ENCODE measurements at places on chromosomes 1 and 21.

GRCh38 chr1:93083979-93084378 lies 4.9 kb downstream of the MTF2 start:
- no peak for DNase-seq

DNA sequence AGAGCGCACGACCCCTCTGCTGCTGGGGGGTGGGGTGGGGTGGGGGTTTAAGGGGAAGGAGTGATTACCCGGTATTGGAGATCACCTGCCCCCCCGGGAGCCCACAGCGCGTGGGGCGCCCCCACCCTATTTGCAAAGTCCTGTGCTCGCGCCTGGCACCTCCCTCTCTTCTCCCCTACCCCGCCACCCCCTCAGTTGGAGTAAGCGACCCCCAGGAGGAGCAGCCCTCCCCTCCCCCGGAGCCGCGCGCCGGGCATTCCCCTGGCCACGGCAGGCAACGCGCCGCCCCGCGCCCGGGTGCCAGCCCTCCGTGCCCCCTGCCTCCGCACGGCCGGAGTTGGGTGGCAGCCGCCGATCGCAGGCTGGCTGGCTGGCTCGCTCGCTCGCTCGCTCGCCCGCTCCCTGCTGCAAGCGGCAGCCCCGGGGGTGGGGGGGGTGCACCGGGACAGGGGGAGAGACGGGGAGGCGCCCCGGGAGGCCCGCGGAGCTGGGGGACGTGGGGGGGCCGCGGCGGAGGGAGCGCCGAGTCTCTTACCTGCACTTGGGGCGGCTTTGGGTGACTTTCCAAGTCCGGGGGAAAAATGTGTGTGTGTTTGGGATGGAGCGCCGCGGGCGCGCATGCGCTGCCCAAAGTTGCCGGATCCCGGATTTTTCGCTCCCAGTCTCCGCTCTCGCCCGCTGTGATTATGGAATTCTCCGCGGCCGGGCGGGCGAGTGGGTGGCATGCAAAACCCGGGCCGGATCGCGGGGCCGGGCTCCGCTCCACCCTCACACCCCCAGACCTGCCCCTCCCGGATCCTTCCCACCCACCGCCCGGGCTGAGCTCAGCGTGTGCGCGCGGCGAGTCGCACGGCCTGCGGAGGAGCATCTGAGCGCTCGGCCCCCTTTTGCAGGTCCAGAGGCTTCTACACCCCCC lies at the start of gene CASZ1:
CASZ1 (minus strand) TSS at position 618 of the 916 bp plus-strand sequence. CDS start 102,757 bp downstream, outside the sequence.
- DNase-seq: peak; percentile 12

GRCh38 chr1:110864287-110864686 lies 8.7 kb upstream of the CD53 start:
- DNase-seq: no peak

GRCh38 chr1:229237320-229237719 lies 33.6 kb upstream of the RAB4A start:
- no peak for DNase-seq

DNA sequence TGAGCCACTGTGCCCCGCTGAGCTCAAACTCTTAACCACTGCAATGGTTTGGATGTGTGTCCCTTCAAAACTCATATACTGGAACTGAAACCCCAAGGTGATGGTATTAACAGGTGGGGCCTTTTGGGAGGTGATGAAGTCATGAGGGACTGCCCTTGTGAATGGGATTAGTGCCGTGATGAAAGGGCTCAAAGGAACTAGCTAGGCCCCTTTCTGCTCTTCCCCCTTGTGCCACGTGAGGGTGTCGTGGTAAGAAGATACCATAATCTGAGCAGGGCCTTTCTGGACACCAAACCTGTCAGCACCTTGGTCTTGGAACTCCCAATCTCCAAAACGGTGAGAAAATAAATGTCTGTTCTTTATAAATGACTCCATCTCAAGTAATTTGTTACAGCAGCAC lies 45.5 kb upstream of the SPOCD1 start:
- DNase-seq: no peak

DNA sequence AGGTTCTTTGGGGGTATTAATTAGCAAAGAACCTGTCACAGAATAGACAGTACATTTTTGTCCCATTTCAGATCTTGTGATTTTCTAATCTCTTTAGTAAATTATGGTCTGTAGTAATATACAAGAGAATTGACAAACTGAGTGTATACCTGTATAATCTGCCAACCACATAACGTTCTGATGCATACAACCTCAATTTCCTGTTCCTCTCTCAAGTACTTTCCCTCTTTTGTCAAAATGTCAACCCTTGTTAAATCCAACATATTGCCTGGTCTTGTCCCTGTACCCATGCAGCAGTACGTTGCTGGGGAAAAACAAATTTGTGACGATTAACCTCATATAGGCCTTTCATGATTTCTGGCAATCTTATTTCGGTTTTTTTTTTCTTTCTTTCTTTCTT lies 1.1 kb downstream of the ARV1 start:
- DNase-seq: no peak

GRCh38 chr1:12279003-12279402 lies 49.2 kb downstream of the VPS13D start:
- no peak for DNase-seq

DNA sequence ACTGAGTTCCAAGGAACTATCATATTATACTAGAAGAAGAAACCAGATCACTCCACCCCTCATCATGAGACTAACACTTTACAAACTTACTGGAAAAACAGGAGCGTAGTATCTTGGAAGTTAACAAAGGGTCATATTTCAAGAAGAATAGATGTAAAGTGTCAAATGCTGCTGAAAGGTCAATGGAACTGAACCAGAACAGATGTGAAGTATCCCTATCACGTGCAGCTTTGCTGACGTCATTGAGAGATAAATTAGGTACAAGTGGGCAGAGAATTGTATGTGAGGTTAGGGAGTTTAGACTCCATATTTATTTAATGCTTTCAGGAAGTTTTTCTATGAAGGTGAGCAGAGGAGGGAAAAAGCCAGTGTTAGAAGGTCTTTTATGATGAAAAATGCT lies 483.0 kb downstream of the NCAM2 start:
- DNase-seq: no peak

- no peak for DNase-seq
Observed at GRCh38 chr1:164635059-164635802, 76.2 kb downstream of the PBX1 start.

DNA sequence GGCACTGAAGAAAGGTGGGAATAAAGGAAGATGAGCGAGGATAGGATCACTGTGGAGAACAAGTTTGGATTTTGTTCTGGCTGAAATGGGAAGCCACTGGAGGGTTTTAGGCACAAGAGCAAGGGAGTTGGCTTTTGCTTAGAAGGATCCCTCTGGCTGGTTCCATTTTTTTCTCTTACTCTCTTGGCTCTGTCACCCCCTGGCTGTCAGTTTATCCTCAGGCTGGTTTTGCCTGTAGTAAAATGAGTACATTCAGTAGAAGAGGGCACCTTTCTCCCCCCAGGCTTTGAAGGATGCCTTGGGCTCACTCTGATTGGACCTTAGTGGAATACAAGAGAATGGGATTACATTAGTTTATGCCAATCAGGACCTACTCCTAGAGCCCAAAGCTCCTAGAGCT lies 17.1 kb downstream of the CACHD1 start:
- no peak for DNase-seq

GRCh38 chr1:156268336-156268735 lies 14.3 kb downstream of the SMG5 start:
- no peak for DNase-seq

- DNase-seq: no peak
Observed at GRCh38 chr1:42214447-42214871, 49.9 kb upstream of the GUCA2A start.

GRCh38 chr1:80036690-80037432 lies 1030.3 kb upstream of the ADGRL4 start:
- no peak for DNase-seq

DNA sequence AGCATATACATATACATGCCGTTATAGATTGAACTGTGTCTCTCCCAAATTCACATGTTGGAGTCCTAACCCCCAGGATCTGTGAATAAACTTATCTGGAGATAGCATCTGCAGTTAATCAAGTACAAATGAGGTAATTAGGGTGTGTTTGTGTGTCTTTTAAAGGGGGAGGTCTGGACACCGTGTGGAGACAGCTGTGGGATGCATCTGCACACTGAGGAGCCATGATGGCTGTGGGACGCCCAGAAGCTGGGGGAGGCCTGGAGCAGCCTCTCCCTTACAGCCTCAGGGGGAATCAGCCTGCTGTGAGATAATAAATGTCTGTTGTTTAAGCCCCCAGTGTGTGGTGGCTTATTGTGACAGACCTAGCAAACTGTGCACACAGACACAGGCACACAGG lies 51.8 kb upstream of the COL18A1 start:
- no peak for DNase-seq

DNA sequence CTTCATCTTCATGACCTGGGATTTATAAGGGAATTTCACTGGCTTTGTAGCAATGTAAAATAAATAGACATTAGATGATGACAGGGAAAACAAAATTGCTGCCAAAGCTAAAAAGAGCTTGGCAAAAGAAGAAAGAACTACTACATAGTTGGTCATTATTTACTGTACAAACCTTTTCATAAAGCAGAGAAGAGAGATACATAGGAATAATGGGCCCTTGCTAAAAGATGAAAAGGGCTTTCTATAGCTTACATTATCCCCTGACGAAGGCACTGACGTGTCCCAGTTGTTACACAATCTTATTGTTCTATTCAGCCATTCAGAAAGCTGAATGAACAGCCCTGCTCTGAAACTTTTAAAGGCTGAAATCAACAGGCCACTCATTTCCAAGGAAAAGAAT lies 57.1 kb downstream of the ZC3H11B start:
- DNase-seq: no peak

DNA sequence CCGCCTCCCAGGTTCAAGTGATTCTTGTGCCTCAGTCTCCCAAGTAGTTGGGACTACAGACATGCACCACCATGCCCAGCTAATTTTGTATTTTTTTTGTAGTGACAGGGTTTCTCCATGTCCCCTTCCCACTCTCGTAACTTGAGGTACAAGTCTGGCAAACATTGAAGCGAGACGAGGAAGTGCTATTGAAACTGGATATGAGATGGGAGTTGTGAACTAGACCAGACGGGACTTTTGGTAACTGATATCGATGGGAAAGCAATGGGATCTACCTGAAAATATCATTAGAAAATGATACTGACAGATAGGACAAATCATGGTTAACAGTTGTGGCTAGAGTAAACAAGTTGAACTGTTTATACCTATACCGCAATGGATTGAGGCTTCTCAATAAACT lies 95.2 kb upstream of the TRABD2B start:
- DNase-seq: no peak

DNA sequence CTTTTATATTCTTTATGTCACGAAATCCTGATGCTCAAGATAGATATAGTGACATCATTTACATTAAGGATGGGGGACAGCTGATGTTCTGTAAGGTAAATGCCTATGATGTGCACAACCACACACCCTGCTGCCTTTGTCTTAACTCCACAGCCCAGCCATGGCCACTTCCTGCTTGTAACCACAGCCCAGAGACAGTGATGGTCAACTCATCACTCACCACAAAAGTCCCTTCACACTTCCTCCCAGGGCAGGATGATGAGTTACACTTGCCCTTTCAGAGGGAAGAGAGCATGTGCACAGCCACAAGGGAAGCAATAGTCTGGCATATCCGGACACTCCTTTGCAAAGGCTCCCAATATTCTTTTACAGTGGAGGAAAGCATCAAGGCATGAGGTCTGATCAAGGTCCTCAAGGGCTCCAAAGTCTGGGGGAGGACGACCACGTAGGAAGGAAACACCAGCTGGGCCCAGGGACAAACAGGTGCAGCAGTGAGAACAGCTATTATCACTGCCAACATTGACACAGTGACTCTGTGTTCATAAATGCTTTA lies 53.8 kb downstream of the PLPP3 start:
- no peak for DNase-seq

GRCh38 chr1:7298749-7299151 lies 472.3 kb upstream of the VAMP3 start:
- DNase-seq: no peak

DNA sequence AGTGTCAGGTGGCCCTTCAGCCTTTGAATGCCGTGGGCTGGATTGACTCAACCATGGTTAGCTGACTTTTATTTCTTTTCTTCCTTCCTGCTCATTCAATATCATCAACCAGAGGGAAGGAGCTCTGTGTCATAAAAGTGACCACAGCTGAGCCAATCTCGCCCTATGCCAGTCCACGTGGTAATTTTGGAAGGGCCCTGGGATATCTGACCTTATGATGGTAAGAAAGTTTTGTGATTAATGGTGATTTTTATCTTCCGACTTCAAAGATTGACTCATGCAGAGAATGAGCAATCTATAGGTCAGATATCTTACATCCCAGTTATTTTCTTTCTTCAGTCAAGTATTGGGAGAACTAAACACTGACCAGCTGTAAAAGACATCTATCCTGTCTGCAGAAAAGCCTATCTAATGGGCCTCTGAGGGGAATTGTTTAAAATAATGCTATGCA lies 170.3 kb downstream of the ZC3H11B start:
- DNase-seq: no peak

- no peak for DNase-seq
Observed at GRCh38 chr1:29454616-29455380, 218.5 kb downstream of the PTPRU start.

DNA sequence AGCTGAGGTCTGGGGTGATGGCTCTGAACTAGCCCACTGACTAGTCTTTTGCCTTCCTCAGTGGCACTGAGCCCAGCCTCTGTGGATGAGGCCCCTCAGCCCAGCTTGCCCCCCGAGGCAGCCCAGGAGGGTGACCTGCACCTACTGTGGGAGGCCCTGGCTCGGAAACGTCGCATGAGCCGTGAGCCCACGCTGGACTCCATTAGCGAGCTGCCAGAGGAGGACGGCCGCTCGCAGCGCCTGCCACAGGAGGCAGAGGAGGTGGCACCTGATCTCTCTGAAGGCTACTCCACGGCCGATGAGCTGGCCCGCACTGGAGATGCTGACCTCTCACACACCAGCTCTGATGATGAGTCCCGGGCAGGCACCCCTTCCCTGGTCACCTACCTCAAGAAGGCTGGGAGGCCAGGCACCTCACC lies 87.8 kb downstream of the TRIM11 start:
- DNase-seq: no peak

DNA sequence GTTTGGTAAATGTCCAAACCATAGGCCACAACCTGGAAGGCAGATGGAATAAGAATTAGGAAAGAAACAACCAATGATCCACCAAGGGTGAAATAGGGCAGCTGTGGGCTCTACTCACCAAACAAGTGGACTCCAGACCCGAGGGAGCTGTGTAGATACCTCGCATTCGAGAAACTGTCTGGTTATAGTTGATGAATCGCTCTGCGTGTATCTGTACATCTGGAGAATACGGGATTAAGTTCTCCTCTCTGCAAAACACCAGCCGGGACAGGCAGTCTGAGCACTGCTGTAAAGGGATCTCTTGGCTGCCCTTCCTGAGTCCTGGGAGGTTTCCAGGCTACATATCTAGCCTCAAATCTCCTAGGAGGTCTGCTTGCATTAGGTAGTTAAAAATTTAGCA lies 9.4 kb upstream of the UBR4 start:
- DNase-seq: no peak

DNA sequence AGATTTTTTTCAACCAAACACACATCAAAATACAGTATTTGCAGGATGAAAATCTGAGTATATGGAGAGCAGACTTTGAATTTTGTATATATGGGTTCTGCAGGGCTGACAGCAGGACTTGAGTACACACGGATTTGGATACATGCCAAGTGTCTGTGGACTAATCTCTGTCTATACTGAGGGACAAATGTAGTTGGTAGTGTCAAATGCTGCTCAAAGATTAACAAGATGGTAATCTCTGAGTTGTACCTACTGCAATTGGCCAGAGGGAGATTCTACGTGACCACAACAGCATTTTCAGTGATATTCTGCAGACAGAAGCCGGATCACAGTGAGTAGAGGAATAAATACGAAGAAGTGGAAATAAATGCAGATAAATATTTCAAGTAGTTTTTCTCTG lies 43.4 kb downstream of the SHCBP1L start:
- DNase-seq: no peak
